ENCODE measurements at places on chromosomes 6 and 20. TPM values are rescaled to one million over a fixed set of nuclear protein-coding genes. Genes with fewer than 3 reads are reported as not detected.

PPARD gene
- 14.3 TPM for total RNA-seq

SLCO4A1 gene
- 30.7 TPM for total RNA-seq

MCHR2 gene
- not detected for total RNA-seq

CDK19 gene
- 8.2 TPM for total RNA-seq

SEMG2 gene
- total RNA-seq = not detected

LRRC73 gene
- total RNA-seq = 0.35 TPM

OVOL2 gene
- total RNA-seq = 2.1 TPM

NKX2-2 gene
- total RNA-seq = not detected

TMEM244 gene
- not detected for total RNA-seq

RMND1 gene
- 35.9 TPM for total RNA-seq

SOBP gene
- 0.35 TPM for total RNA-seq

NKAIN2 gene
- not detected for total RNA-seq

UST gene
- 0.87 TPM for total RNA-seq

PRL gene
- total RNA-seq = not detected

CST3 gene
- total RNA-seq = 632 TPM

EFCAB8 gene
- not detected for total RNA-seq

PNLDC1 gene
- not detected for total RNA-seq

PSMF1 gene
- 41.7 TPM for total RNA-seq

DUSP15 gene
- total RNA-seq = not detected

DEFB124 gene
- total RNA-seq = not detected

BNIP5 gene
- not detected for total RNA-seq

SLC26A8 gene
- not detected for total RNA-seq

ZNF165 gene
- total RNA-seq = 2.4 TPM

PRICKLE4 gene
- 0.52 TPM for total RNA-seq

COX4I2 gene
- total RNA-seq = not detected

NNAT gene
- 1.4 TPM for total RNA-seq

HSPA12B gene
- total RNA-seq = 0.17 TPM

CRISP2 gene
- total RNA-seq = 0.10 TPM

CCN6 gene
- total RNA-seq = 5.4 TPM

TENT5A gene
- 2.6 TPM for total RNA-seq

PTPRK gene
- total RNA-seq = 124 TPM

DACT2 gene
- total RNA-seq = 0.89 TPM

SDHAF4 gene
- total RNA-seq = 7.7 TPM

GMEB2 gene
- 12.9 TPM for total RNA-seq

CFB gene
- 24.3 TPM for total RNA-seq

TFB1M gene
- total RNA-seq = 11.8 TPM

PRPH2 gene
- 0.17 TPM for total RNA-seq

SYCP2 gene
- 6.1 TPM for total RNA-seq

LAMA4 gene
- 8.2 TPM for total RNA-seq

RSPO3 gene
- 0.17 TPM for total RNA-seq

VWA7 gene
- 8.5 TPM for total RNA-seq

TNXB gene
- not detected for total RNA-seq

ABRACL gene
- total RNA-seq = 148 TPM

MEP1A gene
- not detected for total RNA-seq

OSBPL2 gene
- total RNA-seq = 41.9 TPM

HCRTR2 gene
- total RNA-seq = not detected

SNAP25 gene
- total RNA-seq = 0.35 TPM

AURKA gene
- total RNA-seq = 48.3 TPM

MAS1 gene
- total RNA-seq = not detected

WFDC12 gene
- not detected for total RNA-seq

TMEM217 gene
- 13.0 TPM for total RNA-seq

WRNIP1 gene
- total RNA-seq = 58.5 TPM

PI3 gene
- total RNA-seq = 0.55 TPM

SLC35F1 gene
- total RNA-seq = 0.17 TPM
